ENCODE measurements at places on chromosomes 6 and 20.

DNA sequence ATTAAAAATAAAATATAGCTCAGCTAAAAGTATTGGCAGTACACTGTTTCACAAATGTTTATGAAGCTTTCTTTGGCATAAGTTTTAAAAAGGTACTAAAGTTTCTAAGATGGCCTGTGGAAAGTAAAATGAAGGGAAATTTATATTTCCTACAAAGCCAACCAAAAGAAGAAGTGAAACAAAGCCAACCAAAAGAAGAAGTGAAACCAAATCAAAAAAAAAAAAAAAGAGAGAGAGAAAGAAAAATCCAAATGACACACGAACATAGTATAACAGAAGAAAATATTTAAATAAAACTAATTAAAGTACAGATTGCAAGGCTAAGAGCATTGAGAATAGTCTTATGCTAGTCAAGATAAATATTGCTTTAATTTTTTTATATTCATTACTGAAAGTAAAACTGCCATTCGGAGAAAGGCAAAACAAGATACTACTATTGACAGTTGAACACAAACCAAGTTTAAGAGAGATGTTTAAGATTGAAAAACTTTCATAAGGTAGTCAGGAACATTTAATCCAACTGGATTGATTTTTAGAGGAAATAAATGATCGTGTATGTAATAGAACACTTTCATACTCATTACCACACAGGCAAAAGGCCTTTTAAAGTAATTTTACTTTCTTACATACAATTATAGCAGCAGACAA is 12.8 kb upstream of the KHDRBS2 start:
- no peak for DNase-seq

GRCh38 chr6:12174878-12175277 is 115.3 kb upstream of the EDN1 start:
- no peak for DNase-seq

GRCh38 chr20:420721-421574 is 12.8 kb downstream of the RBCK1 start:
- DNase-seq: no peak

- DNase-seq: no peak
Measured at GRCh38 chr6:40719671-40720374, 132.7 kb upstream of the LRFN2 start.

DNA sequence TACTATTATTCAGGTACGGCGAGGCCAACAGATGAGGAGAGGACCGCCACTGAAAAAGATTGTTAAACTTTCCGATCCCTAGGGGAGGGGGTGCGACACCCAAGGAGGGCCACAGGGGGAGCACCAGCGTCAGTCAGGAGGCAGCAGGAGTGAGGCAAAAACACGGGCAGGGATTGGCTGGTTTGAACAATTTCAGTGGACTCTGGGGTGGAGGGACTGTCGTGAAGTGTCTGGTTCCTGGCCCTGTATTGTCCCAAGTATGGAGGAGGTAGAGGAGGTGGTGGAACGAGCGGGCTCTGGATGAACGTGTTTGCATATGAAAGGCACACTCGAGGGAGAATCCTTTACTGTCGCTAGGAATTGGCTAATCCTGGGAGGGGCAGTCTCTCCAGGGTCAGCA is 32.5 kb upstream of the MCUR1 start:
- no peak for DNase-seq

All from activated CD4-positive, alpha-beta T cell treated with anti-CD3 and anti-CD28 coated beads for 1 hour (primary cell).